Fibroblast of pulmonary artery (primary cell): ENCODE measurements at places on chromosomes 4 and X.

GRCh38 chrX:35919536-35920309 is at the start of gene CFAP47:
TSS of gene CFAP47 (plus strand) at chrX:35919734. CDS start at chrX:35919800, 66 bp downstream.
- no peak for DNase-seq

DNA sequence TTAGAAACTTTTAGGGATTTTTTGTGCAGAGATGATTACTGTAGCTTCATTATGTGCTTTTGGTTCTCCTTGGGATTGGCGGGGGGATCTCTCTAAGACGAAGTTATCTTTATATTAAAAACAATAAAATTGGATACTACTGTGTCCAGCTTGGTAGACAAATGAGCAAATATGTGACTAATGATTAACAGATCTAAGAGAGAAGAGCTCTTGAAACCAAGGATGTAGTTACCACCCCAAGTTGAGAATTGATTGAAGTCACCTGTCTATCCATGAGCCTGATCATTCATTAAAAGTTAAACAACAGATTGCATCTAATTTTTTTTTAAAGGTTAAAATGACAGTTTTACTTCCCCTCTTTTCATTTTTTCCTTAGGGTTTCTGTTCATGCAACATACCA is 8.7 kb downstream of the PAICS start:
- no peak for DNase-seq

DNA sequence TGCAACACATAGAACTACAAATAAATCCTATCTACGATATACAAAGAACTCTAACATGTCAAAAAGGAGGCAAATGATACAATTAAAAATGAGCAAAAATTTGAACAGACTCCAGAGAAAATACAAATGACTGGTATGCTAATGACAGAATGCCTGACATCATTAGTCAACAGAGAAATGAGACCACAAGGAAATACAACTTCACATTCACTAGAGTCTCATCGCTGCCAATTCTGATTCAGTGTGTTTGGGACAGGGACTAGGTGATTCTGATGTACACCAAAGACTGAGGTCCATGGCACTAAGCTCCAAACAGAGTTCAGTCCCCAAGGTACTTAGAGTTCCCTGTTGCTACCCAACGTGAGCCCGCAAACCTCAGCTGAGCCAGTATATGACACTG is 23.4 kb downstream of the SLC2A9 start:
- no peak for DNase-seq

DNA sequence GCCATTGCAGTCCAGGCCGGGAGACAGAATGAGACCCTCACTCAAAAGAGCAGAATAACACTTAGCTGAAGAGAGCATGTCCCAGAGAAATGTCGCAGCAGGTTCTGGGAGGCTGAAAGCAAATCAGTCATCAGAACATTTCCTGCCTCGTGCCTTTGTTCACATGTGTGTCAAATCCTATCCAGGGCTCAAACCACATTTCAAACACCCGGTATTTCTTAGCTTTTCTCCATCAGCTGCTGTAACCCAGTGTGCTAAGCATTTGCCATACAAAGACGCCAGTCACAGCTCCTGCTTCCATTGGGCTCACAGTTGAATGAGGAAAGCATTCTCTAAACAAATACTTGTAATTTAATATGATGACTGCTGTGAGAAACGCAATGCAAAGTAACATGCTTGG is 6.0 kb downstream of the PALLD start:
- DNase-seq: no peak

GRCh38 chrX:11899091-11899490 is 141.1 kb downstream of the MSL3 start:
- peak; percentile 72 for DNase-seq

GRCh38 chr4:36091997-36092396 is 152.3 kb downstream of the ARAP2 start:
- DNase-seq: no peak

- DNase-seq: no peak
These were observed 101.9 kb upstream of the SFRP2 start for GRCh38 chr4:153890761-153891160.

DNA sequence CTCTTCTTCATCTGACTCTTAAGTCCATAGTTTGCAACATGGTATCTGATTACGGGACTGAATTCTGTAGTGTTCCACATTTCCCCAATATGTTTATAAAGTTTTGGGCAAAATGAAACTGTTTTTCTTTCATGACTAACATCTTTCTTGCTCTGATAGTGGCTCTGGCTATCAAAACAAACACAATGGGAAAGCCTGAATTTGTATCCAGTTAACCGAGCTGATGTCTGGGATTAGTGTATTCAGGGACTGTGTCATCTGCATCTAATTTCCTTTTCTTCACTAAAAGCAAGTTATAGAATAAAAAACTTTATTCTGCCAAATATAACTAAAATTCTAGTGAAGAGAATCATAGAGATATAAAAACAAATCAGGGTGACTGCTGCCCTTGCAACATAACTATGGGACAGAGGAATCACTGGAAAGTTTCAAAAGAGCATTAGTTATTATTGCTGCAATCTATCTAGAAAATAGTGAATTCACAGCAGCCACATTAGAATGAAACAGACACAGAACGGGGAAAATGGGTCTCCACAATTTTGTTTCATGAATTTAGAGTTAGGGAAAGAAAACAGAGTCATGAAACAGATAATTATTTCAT is 61.3 kb downstream of the ANTXR2 start:
- peak; percentile 67 for DNase-seq

- no peak for DNase-seq
These were observed 44.1 kb upstream of the SEC24B start for GRCh38 chr4:109389369-109390114.

- no peak for DNase-seq
These were observed 175.2 kb downstream of the MGST2 start for GRCh38 chr4:139840773-139841172.

DNA sequence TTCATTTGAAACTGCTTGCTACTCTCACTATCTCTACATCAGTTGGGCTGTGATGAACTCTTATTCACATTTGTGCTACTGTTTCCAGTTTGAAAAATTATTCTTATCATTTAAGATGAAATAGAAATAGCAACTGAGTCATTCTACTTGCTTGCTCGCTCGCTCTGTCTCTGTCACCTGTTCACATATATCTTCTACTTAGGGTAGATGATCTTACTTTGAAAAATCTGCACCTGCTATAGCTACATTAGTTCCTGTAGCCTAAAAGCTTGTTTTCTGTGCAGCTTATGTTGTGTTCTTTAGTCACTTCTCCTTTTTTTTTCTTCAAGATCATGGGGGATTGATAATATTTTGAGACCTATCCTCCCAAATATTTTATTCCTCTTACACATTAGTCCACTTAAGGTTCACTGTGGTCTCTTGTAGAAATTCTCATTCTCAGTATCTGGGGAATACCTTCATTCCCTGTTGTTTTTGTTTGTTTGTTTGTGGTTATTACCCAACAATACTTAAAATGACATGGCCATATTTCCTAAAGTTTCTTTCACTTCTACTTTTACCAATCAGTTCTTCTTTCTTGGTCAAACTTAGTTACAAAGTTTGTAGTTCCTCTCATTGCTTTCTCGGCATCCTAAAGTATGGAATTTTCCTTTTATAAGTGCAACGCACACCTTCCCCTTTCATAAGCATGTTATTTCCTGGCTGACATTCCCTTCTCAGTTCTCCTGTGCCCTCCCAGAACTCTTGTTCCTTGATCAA is 36.5 kb downstream of the CLCN5 start:
- no peak for DNase-seq

- no peak for DNase-seq
These were observed 158.3 kb downstream of the SLC4A4 start for GRCh38 chr4:71497078-71497477.

DNA sequence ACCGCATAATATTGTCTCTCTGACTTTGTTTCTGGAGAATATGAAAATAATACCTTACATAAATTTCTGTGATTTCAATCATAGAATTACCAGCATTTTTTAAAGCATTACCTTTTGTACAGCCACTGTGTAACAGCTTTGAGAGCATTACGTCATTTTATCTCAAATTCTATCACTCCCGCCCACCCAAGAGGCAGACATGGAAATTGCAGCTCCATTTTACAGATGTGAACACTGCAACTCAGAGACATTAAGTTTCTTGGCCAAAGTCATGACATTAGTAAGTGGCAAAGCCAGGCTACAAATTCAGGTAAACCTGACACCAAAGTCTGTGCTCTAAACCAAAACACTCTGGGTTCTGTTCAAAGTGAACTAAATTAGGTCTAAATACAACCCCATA is 33.6 kb upstream of the KDR start:
- DNase-seq: no peak

GRCh38 chr4:87559090-87559837 is 30.1 kb upstream of the SPARCL1 start:
- no peak for DNase-seq

- DNase-seq: peak; percentile 68
These were observed 7.4 kb downstream of the SNCA start for GRCh38 chr4:89829470-89830138.

DNA sequence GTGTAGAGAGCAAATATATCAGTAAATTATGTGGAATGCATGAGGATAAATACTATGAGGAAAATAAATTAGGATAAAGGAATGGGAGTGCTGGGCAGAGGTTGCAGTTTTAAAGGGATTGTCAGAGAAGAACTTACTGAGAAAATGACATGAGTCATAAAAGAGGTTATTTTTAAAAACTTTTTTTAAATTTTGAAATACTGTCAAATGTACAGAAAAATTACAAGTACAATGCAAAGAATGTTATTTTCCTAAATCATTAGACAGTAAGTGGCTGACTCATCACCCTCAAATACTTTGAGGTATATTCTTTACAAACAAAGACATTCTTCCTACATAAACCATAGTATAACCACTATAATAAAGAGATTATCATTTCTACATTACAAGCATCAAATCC is 29.8 kb upstream of the H2AZ1 start:
- no peak for DNase-seq

GRCh38 chrX:72254816-72255215 is 16.0 kb upstream of the ERCC6L start:
- no peak for DNase-seq

DNA sequence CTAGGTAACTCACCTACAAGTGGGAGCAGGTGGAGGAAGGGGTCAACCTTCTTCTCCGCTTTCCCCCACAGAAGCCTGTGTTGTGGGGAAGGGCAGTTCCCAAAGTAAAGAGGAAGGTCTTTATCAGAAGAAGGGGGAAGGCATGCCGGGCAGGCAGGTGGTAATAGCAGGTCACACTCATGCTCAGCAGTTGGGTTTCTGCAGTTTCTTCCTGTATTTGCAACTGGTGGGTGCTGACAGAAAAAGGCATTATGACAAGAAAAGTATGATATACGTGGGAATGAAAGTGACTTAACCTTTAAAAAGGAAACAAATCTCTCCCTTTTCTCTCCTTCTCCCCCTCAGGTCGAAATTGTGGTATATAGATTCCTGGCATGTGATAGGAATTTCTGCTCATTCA is 3.7 kb downstream of the MTMR1 start:
- DNase-seq: no peak

GRCh38 chr4:38855466-38855865 is 1.2 kb downstream of the TLR6 start:
- no peak for DNase-seq

- DNase-seq: no peak
These were observed 644 bp downstream of the LAMP2 start for GRCh38 chrX:120468479-120468824.

DNA sequence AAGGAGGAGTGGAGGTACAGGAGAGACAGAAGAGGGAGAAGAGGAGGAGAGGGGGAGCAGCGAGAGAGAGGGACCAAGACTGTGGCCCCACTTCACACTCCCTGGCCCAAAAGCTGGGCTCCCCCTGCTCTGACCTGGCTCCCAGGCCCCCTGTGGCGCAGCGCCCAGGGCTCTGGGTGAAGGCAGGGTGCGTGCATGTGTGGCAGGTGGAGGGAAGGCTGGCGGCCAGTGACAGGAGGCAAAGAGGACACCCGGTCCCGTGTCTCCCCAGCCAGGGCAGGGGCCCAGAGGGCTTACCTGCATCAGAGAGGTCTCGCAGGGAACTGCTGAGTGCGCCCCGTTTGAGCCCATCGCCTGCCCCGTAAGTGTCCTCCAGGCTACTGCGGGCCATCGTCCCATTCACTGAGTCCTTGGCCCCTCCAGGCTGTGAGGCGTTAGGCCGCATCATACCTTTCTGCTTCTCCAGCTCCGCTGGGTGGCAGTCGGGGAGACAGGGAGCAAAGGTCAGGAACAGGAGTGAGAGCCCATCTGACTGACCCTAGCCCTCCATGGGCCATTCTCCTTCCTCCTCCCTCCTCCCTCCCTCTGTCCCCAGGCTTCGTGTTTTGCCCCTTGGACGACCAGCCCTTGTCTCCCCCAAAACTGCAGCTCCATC is 11.1 kb upstream of the KDM5C start:
- no peak for DNase-seq

DNA sequence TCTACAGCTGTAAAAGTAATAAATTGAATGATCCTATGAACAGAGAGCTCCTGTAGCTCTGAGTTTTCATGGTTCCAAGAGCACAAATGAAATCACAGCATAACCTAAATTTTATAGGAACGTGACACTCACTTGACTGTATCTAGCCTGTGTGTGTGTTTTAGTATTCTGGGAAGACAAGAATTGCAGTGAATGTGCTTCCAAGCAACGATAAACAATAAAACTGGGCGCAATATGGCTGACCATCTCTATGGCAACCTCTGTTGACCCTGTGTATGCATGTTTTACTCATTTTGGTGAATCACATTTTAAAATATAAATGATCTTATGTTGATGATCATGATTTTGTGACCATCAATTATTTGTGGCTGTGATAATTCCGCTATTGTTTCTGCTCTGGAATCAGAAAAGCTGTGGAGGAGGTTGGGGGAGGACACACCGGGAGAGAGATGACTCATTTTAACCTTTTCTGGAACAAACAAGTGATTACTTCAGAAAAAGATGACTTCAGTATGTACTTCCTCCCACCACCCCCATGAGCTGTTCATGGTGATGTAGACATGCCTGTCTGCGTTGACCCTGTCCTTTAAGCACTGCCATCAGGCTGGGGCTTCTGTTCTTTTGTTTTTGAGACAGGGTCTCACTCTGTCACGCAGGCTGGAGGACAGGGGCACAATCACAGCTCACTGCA is 31.8 kb downstream of the USP11 start:
- peak; percentile 70 for DNase-seq

DNA sequence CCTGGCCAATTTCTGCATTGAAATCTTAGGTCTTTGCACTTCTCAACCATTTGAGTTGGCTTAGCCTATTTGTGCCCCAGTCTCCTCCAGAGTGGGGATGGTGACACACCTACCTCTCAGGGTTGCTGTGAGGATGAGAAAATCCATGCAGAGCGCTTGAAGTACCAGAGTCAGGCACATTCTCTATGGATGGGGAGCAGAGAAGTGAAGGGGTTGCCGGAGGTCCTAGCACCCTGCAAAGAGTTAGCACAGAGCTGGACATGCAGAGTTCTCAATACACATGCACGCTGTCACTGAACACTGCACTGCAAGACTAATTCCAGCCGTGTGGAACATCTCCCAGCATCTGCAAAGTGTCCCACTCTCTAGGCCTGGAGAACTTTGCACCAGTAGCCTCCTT is 2.6 kb upstream of the STK32B start:
- no peak for DNase-seq

DNA sequence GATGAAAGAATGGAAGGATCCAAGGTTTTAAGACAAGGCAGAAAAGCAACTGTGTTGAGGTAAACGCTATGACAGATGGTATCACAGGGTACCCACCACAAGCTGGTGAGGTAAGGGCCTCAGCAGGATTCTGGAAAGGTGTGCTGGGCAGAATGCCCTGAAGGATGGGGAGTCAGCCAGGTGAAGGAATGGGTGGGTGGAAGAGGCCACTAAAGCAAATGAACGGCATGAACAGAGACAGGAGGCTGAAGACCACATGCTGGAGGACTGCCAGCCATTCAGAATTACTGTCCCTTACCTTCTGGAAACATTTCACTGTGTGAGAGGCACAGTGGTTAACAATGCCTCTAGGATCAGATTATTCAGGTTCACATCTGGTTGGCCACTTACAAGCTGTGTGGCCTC is 23.6 kb downstream of the GPRIN3 start:
- no peak for DNase-seq

- peak; percentile 91 for DNase-seq
These were observed 78.1 kb downstream of the SRPX start for GRCh38 chrX:38142610-38143009.
